Left renal pelvis (tissue), 4 donors: ENCODE measurements at places on chromosomes 6 and 20. TPM values are rescaled to one million over a fixed set of nuclear protein-coding genes. Genes with fewer than 3 reads are reported as not detected.

RPP40 gene
- 13.6 TPM for polyA plus RNA-seq

DNA sequence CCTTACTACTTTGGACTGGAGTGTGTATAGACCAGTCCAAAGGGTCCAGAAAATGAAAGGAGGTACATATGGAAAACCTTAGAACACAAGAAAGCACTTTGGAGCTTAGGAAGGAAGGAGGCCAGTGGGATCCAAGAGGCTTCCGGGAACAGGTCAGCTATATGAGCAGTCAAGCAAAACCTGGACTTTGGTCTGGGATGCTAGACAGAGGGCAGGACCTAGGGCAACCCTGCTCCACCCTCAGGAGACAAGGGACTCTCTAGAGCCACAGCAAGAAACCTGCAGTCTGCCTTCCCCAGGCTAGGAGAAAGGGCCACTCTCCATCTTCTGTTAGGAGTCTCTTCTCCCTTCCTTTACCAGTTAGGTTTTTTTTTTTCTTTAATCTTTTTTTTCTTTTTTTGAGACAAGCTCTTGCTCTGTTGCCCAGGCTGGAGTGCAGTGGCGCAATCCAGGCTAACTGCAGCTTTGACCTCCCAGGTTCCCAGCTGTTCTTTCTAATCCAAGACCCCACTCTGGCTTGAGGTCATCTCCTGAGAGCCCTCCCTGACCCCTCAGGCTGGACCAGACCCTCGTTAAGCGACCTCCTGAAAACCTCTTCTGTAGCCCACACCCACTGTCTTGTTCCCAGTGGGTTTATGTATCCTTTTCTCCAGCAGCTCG is 4.6 kb downstream of the KCNK5 start:
- DNase-seq, result no peak

DDRGK1 gene
- 49.9 TPM for polyA plus RNA-seq

FNDC1 gene
- 5.7 TPM for polyA plus RNA-seq

GRCh38 chr6:8905757-8906156 is 470.4 kb upstream of the SLC35B3 start:
- no peak for DNase-seq

PHACTR3 gene
- polyA plus RNA-seq, result 11.7 TPM

DNA sequence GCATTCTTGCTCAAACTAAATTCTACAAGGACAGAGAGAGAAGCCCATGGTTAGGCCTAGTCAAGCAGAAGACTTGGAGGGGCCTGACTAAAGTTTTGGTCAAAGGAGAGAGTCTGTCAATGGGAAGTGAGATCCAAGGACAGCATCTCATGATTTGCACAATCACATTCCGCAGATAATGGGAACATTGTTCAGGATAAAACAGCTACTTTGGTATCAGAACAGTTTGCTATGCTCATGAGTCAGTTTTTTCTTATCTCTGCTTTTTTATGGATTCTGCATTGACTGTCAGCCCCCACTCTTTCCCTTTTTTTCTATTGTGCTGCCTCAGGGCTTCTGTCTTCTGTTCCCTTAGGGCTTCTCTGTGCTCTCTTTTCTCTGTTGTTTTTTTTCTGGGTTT is 28.6 kb downstream of the AKAP7 start:
- no peak for DNase-seq

TRDN gene
- 2.2 TPM for polyA plus RNA-seq

DNA sequence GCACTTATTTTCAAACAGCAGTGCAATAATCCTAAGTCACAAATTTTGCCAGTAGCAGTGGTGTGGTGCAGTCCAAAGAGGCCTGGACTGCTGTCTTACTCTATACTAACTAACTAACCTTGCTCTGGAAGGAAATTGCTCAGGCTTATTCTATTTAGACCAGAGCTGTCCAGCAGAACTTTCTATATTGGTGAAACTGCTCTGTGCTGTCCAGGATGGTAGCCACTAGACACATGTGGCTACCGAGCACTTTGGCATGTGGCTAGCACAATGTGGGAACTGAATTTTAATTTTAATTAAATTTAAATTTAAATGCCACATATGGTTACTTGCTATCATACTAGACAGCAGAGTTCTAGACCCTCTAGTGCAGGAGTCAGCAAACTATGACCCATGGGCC is 27.1 kb upstream of the FBXO9 start:
- DNase-seq, result no peak

DNA sequence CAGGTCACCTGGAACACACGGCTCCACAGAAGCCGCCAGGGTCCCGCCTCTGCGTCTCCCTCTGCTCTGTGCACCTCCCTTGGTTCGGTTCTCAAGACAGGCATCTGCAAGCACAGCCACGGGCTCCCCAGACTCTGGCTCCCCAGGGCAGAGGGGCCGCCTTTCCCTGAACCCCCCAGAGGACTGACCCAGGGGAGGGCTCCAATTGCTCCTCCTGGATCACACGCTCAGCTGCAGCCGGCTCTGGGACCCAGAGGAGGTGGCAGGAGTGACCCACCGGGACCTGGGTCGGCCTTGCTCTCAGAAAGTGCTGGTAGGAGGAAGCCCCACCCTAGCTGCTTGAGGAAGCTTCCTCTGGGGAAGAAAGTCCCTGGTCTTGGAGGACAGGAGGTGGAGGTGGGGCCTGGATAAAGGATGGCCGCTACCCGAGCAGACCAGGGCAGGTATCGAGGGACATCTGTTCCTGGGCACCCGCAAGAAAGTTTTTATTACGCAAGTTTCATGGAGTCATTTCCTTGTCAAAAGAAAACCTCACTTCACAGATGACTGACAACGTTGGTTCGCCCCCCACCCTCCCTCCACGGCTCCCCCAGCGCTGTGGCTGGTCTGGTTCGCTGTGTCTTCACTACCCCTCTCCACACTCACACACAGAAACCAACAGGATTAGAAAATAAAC is 103.9 kb upstream of the AFDN start:
- DNase-seq, result no peak

DNA sequence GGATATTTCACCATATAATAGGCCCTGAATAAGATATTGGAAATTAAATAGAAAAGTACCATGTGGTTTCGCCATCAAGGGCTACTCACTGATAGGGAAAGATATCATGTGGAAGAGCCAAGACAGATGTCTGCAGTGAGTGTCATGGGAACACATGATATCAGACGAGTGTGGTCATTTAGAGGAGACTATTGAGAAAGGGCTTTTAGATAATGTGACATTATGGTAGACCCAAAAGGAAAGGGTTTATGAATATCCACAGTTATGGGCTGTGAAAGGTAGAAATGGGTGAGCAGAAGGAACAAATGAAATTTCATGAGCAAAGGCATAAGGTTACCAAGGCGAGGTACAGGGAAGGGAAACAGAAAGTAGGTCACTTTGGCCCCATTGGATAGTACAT is 182.3 kb upstream of the PRSS16 start:
- no peak for DNase-seq

DNA sequence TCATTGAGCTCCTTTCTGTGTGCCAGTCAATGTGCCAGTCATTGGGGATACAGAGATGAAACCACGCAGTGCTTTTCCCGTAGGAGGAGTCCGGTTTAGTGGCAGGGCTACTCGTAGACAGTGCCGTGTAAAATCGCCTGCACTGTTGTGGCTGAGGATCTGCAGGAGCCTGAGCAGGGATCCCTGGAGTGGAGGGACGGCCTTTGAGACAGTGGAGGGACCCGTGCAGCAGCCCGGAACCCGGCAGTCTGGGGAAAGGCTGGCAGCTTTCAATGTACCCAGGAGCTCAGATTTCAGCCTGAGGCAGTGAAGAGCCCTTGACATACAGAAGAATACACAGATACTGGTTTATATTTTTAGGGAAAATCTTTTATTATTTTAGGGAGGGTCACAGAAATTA is 203.3 kb downstream of the ARID1B start:
- DNase-seq, result no peak

GABRR1 gene
- 2.0 TPM for polyA plus RNA-seq

RARS2 gene
- 63.9 TPM for polyA plus RNA-seq

GRCh38 chr6:47160702-47161101 is 118.6 kb upstream of the ADGRF1 start:
- DNase-seq, result no peak

AIF1 gene
- polyA plus RNA-seq, result 43.3 TPM

DNA sequence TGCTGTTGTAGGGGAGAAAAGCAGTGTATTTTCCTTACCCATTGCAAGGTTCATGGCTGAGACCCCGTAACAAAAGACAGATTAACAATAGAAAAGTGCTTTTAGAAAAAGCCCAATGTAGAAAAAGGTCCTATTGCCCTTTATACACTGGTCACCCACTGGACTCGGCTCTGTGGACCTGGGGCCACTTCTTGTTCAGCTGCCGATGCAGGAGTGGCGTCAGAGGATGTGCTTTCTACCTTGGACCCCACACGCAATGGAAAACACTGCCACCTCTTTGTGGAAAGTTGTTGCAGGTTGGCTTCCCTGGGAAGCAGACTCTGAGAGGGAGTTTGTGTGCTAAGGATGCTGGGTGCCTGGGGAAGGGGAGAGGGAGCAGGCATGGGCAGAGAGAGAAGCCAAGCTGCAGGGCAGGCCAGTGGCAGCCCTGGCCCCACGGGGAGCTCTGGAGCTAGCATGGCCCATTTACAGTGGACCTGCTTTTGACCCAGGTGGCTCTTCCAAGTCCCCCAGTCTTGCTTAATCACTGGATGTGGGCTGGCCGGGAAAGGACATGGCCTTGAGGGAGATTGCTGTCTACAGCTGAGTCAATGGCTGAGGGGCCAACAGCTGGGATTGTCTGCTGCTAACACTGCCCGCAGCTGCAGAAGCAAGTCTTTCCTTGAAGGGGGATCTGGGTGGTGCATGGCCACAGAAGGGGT is 142.9 kb downstream of the CDC5L start:
- DNase-seq, result no peak

DNA sequence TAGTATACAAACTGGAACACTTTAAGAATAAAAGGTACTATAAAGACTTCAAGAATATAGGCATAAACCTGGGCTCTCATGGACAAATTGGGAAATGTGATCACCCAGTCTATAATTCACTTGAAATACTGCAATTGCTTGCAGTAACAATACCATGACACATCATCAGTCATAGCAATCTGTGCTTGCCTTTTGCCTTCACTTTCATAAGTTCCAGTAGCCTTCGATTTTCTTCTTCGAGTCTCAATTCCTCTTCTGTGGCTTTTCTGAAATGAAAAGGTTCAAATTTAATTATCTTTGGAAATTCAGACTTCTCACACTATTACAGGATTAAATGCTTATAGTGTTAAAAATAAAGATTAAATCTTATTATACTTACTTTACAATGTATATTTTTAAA is 96.3 kb upstream of the ZBTB24 start:
- DNase-seq, result no peak

DNA sequence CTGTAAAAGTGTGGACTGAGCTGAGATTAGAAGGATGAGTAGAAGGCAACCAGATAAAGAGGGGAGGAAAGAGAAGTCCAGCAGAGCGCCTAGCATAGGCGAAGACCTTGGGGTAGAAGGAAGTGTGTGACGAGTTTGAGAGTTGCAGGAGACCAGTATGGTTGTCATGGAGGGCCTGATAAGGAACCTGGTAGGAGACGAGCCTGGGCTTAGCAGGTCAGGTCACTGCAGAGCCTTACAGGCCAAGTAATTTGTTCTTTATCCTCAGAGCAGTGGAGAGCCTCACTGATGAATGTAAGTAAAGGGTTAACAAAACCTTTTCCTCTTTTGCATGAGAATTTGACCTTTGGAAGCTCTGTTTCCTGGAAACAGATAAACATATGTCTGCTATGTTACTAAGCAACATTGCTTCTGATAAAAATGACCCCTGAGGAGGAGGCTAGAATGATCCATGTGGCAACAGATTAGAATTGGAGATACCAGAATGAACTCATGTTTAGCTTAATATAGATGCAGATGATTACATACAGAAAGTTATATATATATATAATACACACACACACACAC is 2.9 kb upstream of the TMEM74B start:
- DNase-seq, result no peak

SLPI gene
- 0.29 TPM for polyA plus RNA-seq

AGER gene
- polyA plus RNA-seq, result 14.3 TPM

DNA sequence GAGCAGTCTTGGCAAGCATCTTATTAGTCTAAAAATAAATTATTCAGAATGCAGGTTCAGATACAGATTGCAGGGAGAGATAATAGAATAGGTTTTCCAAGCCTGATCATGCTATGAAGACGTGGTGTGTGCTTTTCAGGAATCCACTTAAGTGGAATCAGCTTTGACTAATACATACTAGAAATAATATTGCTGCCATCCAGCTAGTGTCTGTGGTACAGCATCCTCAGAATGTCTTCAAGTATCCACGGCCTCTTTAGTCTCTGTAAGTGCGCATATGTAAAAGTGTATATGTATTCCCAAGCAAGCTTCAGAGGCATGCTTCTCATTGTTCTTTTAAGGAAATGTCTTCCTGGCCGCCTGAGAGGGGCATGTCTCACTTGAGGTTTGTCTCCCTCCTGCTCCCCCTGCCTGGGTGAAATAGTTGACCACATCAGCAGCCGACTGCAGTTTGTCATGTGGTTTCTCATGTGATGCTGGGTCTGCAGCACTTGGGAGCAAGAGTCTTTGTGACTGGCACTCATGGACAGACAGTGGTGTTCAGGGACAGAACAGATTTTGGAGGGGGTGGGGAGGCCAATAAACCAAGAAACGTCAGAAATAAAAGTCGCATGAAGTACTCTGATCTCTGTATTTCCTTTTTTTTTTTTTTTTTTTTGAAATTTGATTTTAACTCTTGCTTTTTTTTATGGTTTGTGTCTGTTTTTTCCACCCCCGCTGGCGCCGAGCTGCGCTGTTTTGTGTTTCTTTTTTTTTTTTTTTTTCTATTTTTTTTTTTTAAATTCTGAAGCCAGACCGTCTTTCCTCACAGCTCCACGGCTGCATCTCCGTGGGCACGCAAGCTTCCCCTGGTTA is 150.8 kb downstream of the PRL start:
- DNase-seq, result no peak

GSTA2 gene
- not detected for polyA plus RNA-seq

DNA sequence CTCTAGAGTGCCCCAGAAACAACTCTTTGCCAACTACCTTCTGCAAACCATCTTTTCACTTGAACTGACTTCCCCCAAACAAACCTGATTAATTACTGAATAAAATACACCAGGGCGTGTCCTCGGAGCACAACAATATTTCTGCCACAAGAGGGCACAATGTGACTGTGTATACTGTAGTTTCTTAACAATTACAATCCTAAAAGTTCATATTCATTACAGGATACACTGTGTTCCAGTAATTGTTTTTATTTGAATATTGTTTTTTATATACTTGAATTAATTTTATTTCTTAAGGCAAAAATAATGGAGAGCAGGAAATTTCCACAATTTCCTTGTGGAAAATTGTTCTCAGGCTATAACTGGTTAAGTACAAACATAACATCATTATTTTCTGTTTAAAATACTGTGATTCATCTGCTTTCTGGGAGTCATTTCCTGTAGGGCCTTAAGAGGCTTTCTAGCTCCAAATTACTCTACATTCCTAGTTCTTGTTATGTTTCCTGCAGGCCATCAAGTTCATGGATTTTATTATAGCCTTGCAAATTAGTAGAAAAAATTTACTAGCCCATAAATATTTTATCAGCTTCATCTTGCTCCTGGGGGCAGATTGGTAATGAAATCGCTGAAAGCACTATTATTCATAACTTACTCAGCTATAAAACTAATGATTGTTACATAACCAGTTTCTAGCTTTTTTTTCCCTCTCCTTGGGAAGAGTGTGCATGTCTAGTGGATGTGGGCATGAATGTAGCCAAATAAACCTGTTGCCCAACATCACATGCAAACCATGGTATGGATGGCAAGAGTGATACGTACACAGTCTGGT is 51.9 kb upstream of the SLC22A16 start:
- DNase-seq, result peak; percentile 51
